ENCODE measurements at places on chromosomes 5 and 9.

- DNase-seq, result no peak
These were observed 94.3 kb downstream of the PBX3 start for GRCh38 chr9:125841444-125841843.

DNA sequence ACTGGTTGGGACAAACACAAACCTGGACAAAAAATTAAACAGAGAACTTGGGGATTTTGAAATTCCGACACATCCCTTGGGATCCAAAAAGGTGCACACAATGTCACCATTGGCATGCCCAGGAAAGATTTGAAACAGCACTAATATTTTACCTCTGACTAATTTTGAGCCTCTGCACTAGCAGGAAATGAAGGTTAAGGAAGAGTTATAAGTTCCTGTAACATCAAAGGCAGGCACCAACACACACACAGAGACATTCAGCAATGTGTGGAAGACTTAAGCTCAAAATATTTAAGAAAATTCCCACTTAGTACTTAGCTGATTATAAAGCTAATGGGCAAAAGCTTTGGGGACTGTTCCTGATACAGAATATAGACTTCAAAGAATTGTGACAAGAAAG, 247.0 kb downstream of the CDH9 start:
- DNase-seq, result peak; percentile 4

DNA sequence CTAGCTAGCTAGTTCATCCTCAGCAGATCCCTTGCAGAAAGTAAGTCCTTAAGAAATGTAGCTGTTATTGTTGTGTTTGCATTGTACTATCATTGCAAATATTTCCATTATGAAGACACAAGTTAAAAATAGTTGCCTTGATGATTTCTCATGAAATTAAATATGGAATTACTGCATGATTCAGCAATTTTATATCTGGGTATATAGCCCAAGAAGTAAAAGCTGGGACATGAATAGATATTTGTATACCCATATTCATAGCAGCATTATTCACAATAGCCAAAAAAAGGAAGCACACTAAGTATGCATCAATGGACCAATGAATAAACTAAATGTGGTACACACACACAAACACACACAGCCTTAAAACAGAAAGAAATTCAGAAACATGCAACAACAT, 6.8 kb downstream of the IFNB1 start:
- DNase-seq, result no peak

DNA sequence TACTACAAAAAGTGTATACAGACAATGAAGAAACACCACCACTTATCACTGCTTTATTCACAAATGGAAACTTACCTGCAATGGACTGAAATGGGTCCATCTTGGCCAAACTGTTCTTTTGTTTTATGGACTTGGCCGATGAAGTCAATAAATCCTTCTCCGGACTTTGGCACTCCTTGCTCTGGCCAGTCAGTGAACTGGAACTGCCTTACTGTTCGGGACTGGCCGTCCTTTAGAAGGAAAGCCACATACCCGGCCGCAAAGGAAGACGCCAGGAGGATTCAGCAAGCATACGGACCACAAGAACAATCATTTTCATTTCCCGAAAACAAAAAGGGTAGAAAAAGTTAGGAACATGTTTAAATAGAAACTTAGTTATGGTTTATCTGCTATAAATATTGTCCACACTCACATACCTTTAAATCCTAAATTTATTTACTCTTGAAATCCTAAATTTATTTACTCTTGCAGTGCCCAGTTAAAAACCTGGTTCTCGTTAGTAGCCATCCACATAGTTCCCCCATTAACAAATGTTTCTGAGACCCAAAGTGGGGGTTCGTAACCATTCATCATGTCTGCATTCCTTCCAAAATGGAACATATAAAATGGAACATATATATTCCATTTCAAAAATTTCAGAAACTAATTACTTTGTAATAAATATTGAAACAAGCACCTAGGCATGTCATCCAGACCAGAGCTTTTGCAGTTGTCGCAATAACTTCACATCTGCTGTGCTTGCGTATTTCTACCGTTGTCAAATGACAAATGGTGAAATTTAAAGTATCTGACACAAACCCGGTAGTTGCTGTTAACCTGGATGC, 532.1 kb upstream of the DMAC1 start:
- no peak for DNase-seq

- DNase-seq, result peak; percentile 25
These were observed 221.1 kb downstream of the CDK5RAP2 start for GRCh38 chr9:120358877-120359276.

DNA sequence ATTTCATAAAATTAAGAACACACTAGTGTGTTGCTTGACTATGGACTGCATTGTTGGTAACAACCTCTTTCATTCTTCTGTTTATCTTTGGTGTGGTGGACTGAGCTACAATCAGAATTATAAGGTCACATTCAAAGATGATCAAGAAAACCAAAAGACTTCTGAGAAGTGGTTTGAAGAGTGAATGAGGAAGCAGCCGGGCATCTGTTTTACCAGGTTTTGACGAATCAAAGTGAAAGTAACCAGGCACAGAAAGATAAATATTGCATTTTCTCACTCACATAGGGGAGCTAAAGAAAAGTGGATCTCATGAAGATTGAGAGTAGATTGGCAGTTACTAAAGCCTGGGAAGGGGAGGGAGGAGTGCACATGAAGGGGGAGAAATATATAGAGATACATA, 589.1 kb downstream of the ZNF608 start:
- no peak for DNase-seq

DNA sequence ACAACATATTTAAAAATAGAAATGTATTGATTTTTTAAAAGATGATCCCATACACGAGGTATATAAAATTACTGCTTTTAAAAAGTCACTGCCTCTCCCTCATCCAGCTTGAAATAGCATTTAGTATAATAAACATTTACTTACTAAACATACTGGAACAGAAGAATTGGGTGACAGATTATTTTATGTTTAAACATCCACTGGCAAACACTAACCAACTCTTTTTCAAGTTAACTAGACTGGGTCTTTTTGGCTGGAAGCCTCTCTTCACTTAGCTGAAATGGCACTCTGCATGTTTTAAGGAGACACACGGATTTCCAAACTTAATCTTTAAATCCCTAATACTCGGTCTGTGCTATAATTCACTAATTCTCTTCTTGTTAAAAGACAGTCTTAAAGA, 19.0 kb downstream of the CTXN3 start:
- DNase-seq, result no peak

- DNase-seq, result no peak
These were observed 2.4 kb upstream of the RXFP3 start for GRCh38 chr5:33933723-33934169.

GRCh38 chr5:118967059-118967508, 21.3 kb downstream of the DTWD2 start:
- no peak for DNase-seq

GRCh38 chr5:78320401-78320800, 25.9 kb upstream of the AP3B1 start:
- DNase-seq, result peak; percentile 32

- no peak for DNase-seq
These were observed 46.5 kb downstream of the TRIO start for GRCh38 chr5:14189680-14190079.

DNA sequence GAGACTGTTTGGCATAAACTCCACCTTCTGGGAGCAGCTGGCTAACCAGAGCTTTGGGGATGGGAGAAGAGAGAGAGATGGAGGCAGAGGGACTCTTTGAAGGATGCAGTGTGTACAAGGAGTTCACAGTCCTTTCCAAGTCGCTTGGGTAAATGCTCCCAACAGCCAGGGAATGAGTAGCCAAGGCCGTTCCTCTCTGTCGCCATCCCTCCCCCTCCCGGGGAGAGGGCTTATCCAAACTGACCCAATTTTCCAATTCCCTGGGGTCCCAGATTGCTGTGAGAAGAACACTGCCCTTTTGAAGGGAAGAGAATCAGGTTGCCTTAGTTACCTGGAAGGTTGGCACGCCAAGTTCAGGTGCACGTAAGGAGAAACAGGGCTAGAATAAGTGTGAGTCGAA, 7.9 kb downstream of the WWC1 start:
- no peak for DNase-seq

GRCh38 chr5:52334367-52334766, 453.3 kb upstream of the ITGA1 start:
- peak; percentile 55 for DNase-seq

- no peak for DNase-seq
These were observed 5.8 kb upstream of the HAND1 start for GRCh38 chr5:154483654-154484392.

GRCh38 chr9:117665601-117666385, 38.4 kb upstream of the TLR4 start:
- no peak for DNase-seq

- DNase-seq, result peak; percentile 21
These were observed 84.6 kb downstream of the MAST4 start for GRCh38 chr5:66680804-66681203.

GRCh38 chr9:124471761-124472160, 21.5 kb downstream of the ADGRD2 start:
- DNase-seq, result no peak

GRCh38 chr9:135587658-135588057, 26.1 kb downstream of the PAEP start:
- DNase-seq, result peak; percentile 52

DNA sequence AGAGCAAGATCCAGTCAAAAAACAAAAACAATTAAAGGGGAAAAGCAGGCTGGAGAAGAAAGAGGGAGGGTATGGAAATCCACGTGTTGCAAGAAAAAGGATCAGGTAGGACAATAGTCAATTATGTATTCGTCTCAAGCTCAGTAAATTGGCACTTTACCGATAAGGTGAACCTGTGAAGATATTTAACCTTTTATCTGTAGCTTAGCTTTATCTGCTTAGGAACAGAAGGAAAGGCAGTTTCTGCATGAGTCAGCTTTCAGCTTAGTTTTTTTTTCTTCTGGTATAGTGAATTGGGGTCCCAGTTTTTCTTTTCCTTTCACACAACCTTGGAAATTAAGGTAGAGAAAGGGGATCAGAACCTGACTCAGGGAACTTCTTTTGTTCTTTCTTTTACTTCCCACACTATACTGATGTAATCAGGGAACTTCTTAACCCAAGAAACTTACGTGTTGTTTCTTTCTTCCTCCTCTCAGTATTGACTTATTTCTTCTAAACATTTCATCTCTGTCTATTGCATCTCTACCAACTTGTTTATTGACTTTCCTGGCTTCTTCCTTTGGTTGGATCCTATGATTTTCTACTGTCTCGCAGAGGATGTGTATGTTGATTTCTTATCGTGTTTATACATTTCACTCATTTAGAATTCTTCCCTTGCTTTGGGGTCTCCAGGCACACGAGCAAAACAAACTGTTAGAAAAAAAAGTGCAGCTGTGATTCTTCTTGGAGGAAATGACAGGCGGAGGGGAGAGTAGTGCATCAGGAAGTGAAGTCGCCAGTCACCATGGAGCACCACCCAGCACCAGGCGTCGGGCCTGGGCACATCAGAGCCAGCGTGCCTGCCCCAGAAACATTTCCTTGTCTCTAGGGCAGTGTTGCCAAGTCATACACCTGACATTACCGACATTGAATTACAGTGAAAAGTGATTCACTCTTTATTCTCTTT, 123.0 kb upstream of the LHFPL2 start:
- DNase-seq, result peak; percentile 87

GRCh38 chr9:137757613-137758029, 120.0 kb upstream of the CACNA1B start:
- DNase-seq, result no peak

- DNase-seq, result peak; percentile 56
These were observed 10.0 kb downstream of the ENC1 start for GRCh38 chr5:74630453-74631066.

DNA sequence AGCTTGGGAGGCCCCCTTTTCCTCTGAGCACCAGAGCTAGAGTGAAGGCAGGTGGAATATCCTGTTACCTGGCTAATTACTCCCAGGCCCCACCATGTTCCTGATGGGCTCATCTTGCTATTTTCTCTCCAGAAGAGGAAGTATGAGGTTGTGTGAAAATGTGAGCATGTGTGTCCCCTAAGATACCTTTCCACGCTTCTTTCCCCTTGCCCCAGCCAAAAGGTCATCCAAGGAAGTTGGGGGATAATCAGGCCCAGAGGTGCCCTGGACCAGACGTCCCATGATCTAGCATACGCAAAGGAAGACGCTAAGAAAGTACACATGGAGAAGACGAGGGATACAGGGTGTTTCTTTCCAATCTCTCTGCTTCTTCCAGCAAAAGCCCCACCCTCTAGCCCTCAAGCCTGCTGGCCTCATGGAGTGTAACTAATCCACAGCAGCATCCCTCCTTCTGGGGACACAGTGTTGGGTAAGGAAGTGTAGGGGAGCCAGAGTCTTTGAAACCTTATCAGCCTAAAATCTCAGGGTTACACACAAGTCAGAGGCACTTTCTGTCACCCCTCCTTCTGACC, 115.3 kb downstream of the SLC1A3 start:
- no peak for DNase-seq

DNA sequence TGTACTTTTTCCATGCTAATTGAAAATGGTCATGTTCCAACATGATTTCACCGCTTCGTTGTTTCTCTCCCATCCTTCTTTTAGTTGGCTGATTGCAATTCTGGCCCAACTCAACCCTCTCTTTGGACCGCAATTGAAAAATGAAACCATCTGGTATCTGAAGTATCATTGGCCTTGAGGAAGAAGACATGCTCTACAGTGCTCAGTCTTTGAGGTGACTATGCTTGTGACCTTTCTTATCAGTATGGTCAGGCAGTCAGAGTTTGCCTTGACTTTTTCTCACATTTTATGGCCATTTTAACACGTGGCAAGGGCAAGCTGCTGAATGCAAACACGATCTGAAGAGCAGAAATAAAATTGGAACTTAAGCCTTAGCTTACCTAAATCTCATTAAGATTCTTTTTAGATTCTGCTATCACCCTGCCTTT, 36.0 kb upstream of the CREBRF start:
- no peak for DNase-seq

DNA sequence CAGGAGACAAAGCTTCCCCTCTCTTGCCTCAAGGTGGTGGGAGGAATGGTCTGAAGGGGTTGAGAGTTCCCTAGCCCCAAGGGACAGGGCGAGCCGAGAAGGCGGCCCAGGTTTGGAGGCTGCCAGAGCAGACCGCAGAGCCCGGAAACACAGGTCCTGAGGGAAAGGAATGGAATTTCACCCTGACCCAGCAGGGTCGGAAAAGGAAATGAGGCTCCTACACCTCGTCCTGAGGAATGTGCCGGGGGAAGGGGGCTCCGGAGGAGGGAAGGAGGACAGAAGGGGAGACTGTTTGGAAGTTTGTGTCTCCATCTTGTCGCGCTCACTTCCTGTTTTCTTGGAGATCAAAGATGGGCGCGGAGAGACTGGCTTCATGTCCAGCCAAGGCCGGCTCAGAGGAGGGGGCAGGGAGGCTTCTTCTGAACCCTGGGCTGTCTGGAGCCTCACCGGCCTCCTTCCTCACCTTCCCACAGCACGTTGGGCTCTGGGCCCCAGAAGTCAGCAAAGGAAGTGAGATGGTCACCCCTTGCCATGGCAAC, 9.6 kb downstream of the ENG start:
- DNase-seq, result peak; percentile 93

GRCh38 chr5:155053501-155053900, 39.9 kb downstream of the KIF4B start:
- DNase-seq, result peak; percentile 59

GRCh38 chr5:149265597-149265996, 6.1 kb upstream of the AFAP1L1 start:
- peak; percentile 22 for DNase-seq

GRCh38 chr5:153552886-153553285, 62.4 kb downstream of the GRIA1 start:
- DNase-seq, result no peak

Measured in mesendoderm (in vitro differentiated cells).